ENCODE measurements at places on chromosomes 2 and 18.

GRCh38 chr2:148172131-148172753 is 151.4 kb downstream of the MBD5 start:
- no peak for DNase-seq

GRCh38 chr2:219278655-219279150 is 463 bp upstream of the DNAJB2 start:
- DNase-seq: no peak

GRCh38 chr2:189181706-189182105 is 2.1 kb upstream of the COL5A2 start:
- DNase-seq: no peak

- DNase-seq: peak; percentile 3
Observed at GRCh38 chr2:117815946-117816345, 1.5 kb downstream of the DDX18 start.

DNA sequence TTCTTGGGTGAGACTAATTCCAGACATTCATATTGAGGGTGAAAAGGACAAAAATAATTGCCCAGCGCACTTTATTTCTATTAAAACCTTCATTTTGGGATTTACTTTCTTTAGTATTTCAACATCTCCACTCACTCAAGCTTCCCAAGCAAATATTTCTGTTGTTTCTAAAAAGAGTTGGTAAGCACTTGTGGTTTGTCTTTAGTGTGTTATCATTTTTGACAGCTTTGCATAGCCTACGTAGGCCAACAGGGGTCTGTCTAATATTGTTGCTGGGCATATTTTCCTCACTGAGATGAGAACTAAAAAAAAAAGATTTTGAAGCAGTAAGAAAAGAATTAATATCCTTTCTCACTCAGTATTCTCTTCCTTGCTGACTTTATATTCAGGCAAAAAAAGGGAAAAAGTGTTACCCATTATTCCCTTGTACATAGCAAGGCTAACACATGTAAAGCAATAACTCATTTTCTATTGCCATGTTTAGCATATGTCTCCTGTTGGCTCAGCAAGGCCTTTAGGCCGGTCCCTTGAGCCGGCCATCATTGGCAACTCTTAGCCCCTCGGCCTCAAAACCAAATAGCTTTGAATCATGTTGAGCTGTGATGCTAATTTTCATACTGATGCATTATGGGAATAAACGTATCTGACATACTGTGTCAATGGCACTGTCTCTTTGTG is 494.2 kb downstream of the ARHGAP15 start:
- no peak for DNase-seq

GRCh38 chr2:218180467-218181114 is 13.8 kb upstream of the CXCR1 start:
- DNase-seq: no peak

GRCh38 chr2:240568678-240569522 is 616 bp downstream of the RNPEPL1 start:
- no peak for DNase-seq

GRCh38 chr2:150475479-150476250 is 11.8 kb downstream of the RND3 start:
- no peak for DNase-seq

GRCh38 chr2:177692042-177692782 is 299.6 kb downstream of the AGPS start:
- DNase-seq: no peak

GRCh38 chr2:44952806-44953498 is 11.4 kb downstream of the SIX3 start:
- no peak for DNase-seq

GRCh38 chr2:12293874-12294273 is 422.9 kb upstream of the TRIB2 start:
- no peak for DNase-seq

DNA sequence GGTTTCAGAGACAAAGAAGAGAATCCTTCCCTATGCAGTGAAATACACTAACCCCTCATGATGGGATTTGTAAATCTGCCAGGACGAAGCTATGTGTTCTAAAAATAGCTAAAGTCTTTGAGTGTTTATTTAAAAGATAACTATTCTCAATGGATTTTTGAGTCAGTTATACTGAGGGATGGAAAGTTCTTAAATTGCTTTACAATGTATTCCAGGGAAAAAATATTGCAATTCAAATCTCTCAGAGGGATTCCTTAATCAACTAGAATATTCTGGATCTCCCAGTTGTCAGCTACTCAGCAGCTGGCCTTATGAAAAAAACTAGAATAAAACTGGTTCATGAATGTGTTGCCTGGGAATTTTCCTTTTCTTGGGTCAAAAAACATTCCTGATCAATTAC is 312.4 kb downstream of the PLCL1 start:
- no peak for DNase-seq

- no peak for DNase-seq
Observed at GRCh38 chr18:58862851-58863538, 1.7 kb upstream of the ZNF532 start.

DNA sequence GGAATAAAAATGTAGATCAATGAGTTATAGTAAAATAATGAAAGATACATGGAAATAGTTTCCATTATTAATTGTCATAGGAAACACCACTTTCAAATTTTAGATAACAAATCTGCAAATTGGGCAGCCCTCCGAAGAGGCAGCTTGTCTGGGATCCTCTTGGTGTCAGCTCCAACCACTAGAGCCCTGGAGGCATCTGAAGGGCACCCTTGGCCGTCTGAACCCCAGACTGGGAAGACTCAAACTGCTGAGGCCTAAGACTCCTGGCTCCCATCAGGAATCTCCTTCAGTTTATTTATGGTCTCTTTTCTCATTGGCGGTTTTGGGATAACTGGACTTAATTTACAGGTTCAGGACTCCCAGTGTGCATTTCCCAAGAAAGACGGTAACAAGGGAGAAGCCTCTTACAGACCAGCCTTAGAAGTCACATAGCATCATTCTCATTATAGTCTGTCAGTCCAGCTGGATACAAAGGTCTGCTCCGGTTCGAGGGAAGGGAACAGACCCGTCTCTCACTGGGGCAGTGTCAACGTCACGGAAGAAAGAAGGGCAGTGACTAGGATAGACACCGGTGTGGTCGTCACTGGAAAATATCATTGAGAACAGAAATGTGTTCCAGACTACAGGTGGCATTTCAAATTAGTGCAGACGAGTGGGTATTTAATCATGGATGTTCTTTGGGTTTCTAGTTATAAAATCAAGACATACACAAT is 390.7 kb upstream of the NETO1 start:
- no peak for DNase-seq

DNA sequence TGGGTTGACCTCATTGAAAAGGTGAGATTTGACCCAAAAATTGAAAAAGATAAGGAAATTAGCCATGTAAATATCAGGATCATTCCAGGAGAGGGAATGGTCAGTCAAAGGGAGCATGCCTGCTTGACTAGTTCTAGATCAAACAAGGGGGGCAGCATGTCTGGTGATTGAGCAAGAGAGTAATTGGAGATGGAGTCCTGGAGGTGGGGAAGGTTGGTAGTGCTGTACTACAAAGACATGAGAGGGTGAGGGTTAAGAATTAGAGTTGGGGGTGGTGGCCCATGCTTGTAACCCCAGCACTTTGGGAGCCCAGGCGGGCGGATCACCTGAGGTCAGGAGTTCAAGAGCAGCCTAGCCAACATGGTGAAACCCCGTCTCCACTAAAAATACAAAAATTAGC is 2.0 kb downstream of the MRPL30 start:
- no peak for DNase-seq

DNA sequence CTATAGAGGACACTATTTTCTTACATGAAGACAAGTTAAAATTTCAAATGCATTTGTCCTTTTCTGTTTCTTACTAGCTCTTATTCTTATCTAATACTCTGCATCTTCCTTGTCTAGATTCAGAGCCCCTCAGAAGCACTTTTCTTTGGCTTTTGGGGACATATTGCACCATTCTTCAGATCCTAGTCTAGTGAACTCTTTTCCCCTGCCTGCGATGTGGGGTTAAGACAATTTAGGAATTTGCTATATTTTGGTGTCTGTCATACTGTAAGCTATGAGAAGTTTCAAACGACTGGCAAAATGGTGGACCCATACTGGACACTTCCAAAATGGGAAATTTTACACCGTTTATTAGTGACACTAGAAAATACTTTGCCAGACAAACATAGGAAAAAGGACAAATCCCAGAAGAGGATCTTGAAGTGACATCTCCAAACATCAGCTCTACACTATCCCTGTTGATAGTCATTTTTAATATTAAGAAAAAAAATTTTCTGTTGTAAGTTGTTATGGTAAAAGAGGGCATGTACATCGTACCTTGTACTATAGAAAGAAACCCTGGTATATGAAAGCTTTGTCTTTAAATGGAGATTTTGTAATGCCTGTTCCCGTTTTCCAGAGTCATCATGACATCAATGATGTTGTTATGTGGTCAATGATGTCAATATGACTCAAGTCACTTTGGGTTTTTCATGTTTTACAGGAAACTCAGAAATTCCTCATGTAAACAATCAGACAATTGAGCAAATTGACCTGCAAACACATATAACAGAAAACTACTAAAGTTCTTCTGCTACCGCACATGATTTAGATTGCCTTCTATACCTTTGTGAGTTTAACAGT is 4.4 kb upstream of the KYNU start:
- DNase-seq: peak; percentile 33

DNA sequence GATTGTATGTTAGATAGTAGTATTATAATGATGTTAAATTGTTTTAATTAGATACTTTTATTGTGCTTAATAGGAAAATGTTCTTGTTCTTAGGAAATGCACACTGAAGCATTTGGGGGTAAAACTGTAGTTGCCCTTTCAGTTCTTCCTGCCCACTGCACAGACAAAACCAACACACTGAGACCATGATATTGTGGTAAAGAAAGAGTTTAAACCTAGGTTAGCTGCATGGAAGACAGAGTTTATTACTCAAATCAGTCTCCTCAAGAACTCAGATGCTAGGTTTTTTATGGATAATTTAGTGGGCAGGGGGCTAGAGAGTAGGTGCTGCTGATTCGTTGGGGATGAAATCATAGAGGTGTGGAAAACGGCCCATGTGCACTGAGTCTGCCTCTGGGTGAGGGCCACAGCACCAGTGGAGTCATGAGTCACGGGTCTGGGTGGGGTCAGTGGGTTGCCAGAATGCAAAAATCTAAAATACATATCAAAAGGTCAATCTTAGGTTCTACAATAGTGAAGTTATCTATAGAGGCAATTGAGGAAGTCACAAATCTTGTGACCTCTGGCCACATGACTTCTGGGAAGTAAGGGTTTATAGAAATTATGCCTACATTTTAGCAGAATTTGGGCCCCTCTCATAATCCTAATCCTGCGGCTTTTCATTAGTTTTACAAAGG is 283.4 kb upstream of the FBXO11 start:
- no peak for DNase-seq

GRCh38 chr2:10779776-10780490 is 32.7 kb downstream of the PDIA6 start:
- DNase-seq: no peak

DNA sequence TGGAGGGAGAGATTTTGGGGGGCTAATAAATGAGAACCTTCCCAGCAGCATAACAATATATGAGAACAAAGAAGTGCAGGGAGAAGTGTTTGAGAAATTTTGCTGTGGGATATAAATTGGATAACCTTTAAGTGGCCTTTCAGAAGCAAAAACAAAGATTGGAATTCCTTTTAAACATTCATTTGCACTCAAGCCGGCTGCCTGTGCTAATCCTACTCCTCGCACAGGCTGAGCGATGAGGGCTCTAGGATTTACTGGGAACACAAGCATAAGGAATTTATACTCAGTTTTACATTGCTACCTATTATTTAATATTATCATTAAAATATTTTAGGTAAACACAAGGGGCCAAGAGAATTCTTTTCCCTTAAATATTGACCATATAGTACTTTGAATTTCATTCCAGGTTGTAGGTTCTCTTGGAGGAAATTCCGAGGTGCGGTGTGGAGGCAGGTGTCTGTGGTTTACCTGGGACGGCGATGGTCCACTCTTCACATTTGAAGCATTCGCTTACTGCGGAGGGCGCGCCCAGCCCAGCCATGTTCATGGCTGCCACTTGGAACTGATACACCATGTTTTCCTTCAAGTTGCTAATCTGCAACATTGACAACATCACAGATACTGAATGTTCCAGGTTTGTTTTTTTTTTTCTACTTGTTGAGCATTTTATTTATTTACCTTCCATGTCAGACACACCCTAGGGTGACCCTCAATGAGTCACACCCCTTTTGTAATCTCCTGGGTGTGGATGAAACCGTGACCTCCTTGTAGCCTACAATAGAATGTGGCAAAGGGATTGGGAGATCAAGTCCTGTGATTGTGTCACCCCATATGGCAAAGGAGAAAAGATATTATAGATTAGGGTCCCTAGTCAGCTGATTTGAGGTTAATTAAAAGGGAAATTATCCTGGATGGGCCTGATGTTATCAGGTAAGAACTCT is 100.1 kb downstream of the MYOM1 start:
- DNase-seq: no peak

GRCh38 chr2:109266998-109267854 is 138.2 kb downstream of the SH3RF3 start:
- peak; percentile 89 for DNase-seq

- no peak for DNase-seq
Observed at GRCh38 chr2:206627632-206628031, 14.7 kb upstream of the FAM237A start.

- no peak for DNase-seq
Observed at GRCh38 chr18:61082976-61083630, 250.1 kb upstream of the CDH20 start.

GRCh38 chr18:59988098-59988706 is 88.4 kb downstream of the PMAIP1 start:
- DNase-seq: peak; percentile 41

DNA sequence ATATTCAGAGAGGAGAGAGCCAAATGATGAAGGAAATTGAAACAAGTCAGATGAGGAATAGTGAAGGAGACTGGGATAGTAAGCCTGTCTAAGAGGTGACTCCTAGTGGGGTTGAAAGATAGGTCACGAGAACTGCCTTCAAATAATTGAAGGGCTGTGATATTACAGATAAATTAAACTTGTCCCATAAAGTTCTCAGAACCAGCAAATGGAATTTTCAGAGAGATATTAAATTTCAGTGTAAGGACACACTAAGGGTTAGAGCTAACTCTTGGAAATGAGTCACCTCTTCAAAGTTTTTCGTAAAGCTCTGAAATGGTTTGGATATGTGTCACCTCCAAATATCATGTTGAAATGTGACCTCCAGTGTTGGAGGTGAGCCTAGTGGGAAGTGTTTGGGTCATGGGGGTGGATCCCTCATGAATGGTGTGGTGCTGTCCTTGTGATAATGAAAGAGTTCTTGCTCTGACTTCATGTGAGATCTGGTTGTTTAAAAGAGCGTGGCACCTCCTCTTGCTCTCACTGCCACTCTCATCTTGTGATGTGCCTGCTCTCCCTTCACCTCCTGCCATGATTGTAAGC is 87.3 kb downstream of the BABAM2 start:
- DNase-seq: peak; percentile 80
